Kasumi-1 (cell line): ENCODE measurements at places on chromosomes 4 and X.

DNA sequence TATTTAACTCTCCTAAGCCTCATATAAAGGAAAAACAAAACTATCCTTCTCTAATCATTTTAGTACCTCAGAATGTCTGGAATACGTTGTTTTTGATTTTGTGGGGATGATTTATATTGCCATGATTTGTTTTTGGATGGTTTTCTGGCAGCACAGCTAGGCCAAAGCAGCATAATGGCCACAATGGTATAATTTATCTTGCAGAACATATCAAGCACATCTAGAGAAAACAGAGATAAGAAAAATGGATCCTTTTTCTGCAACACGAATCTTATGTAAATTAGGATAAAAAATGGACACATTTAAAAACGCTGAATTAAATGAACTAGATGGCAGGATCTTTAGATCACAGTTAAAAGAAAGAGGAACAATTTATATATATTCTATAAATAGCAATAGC, 269.9 kb upstream of the FAT4 start:
- no peak for DNase-seq

GRCh38 chr4:158771776-158772175, 3.0 kb downstream of the FNIP2 start:
- DNase-seq = no peak

GRCh38 chrX:68754406-68754805, 74.4 kb upstream of the EFNB1 start:
- no peak for DNase-seq

DNA sequence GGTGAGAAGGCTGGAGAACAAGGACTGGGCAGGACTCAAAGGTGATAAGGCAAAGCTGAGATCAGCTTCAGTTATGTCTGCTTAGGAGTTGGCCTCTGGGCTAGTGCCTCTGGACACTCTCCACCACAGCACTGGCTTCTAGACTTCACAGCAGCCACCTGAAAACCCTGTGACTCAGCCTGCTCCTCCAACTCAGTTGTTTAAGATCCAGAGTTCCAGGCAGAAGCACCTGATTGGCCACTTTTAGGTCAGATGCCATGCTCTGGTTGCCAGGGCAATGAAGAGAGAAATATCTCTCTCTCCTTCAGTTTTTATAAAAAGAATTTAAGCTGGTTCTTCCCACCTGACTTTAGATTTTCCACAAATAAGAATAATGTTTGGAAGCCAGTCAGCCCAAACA, 47.9 kb upstream of the BLTP1 start:
- no peak for DNase-seq

DNA sequence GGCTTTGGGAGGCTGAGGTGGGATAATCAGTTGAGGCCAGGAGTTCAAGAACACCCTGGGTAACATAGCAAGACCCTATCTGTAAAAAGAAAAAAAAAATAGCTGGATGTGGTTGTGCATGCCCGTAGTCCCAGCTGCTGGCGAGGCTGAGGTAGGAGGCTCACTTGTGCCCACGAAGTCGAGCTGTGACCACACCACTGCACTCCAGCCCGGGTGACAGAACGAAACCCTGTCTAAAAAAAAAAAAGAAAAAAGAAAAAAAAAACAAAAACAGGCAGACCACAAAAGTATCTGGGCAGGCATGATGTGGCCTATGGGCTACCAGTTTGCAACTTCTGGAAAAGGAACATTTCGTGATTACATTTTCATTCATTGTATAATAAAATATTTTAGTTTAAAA, 38.1 kb upstream of the RASGEF1B start:
- no peak for DNase-seq

- no peak for DNase-seq
Observed at GRCh38 chr4:52358366-52358765, 300.7 kb downstream of the USP46 start.

DNA sequence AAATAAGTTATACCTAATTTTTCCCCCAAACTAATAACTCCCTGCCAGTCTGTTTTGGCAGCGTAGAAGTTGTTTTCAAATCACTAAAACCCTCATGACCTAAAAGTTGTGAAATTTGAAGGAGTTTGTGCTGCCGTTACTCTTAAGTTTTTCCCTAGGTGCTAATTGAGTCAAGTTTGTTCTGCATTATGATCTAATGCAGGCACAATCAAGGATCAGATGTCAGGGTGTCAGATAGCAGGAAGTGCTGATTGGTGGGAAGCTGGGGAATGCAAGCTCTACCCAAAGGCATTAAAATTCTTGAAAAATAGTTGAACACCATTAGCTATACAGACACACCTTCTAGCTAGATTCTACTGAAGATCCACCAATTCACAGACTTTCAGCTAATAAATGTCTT, 51.9 kb downstream of the ARX start:
- no peak for DNase-seq

GRCh38 chr4:176504118-176504517, 184.4 kb downstream of the SPCS3 start:
- DNase-seq = no peak

DNA sequence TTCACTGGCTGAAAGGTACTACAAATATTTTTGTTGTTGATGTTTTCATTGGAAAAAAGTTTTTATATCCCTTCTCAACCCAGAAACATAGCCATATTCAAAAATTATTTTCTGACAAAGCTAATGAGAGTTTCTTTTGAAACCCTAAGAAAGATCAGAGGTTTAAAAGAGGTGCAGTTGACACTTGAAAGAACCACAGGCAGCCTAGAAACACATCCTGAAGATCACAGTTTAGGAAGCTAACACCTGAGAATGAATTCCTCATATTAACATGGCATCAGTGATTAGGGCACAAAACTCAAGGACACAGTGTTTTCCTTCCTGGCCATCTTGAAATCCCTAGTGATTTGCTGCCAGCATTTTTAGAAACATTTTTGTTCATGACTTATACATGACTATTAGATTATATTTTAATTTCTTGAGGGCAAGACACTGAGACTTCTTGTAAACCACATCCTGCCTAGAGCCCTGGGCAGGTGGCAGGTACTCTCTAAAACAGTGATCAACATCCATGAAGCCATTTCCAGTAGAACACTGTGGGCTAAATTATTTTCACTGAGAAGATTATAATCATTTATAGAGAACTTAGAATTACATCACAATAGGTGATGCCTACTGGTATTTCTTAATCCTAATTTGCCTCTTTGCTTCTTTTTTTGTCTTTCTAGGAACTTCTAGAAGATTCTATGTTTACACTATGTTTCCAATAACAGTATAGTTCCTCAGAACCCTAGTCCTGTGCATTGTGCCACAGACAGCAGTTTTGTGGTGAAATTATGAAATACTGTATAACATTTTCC, 80.0 kb downstream of the ARSJ start:
- no peak for DNase-seq
